ENCODE measurements at places on chromosomes 12 and 14.

DNA sequence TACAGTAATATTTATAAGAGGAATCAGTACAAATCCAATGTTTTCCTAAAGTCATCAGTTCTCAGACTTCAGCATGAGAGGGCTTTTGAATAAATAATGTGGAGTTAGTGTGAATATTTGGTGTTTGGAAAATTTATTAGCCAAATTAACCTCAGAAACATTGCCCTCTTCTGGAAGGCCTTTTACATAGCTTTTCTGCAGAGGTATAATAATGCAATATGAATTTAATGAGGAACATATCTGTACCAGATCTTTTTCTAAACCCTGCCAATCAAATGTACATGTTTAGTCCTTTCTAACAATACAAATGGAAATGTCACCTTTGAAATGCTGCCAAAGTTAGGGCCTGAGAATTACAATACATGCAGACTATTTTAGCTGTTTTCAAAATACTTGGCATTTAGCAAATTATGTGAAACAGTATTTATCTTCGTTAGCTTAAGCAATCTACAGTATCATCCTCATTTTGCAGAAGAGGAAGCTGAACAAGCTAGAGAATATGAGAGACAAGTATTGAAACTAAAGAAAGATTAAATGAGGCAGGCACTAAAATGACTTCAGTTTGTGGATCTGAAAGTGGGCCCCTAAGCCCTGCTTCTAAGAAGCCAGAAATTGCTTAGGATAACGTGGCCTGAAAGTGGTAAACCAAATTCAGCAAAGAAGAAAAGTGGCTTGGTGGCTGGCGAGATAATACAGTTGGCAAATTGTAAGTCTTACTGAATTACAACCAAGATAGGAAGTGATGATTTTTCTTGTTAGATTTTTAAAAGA is 60.4 kb upstream of the MANSC4 start:
- no peak for DNase-seq

GRCh38 chr14:69151458-69152180 is 1.3 kb downstream of the DCAF5 start:
- DNase-seq = peak; percentile 41

DNA sequence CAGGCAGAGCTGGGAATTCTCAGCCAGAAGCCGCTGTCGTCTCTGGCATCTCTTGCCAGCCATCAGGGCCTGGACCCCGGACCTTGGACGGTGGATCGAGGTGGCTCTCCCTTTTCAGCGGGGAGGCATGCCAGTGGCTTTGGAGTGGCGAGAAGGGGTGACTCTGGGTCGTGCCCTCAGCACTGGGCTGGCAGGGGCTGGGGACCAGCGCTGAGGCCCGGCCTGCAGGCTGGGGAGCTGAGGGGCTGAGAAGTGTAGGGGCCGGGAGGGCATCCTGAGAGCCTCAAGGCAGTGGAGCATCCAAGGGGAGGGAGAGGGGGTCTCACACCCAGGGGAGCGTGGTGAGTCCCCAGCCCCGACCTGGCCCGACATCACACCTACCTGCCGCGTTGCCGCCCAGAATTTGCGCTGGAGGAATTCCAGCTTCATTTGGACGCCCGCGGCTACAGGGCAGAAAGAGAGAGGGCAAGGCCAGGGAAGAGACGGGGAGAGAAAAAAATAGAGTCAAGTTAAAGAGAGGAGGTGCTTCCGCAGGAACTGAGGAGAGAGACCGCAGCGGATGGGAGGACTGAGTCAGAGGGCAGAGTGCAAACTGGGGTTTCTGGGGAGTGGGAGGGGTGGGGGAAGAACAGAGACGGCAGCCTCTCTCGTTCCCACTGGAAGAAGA is 9.0 kb upstream of the LRTM2 start:
- DNase-seq = no peak

DNA sequence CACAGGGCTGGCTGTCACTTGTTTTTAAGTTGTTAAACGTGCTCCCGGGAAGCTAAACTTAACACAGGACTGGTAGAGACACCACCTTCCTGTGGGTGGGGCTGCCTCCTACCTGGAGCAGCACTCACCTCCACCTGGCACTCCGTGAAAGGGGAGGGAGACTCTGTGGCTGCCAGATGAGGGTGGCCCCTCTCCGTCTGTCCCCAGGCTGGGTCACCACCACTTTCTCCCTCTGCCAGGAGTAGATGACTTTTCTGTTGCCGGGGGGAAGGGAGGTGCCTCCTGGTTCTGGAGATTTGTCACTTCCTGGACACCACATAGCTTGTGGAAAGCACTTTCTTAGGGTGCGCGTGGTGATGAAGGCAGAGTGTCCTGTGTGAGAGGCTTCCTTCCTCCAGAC is 81.3 kb downstream of the WDR20 start:
- no peak for DNase-seq

- DNase-seq = no peak
These were observed 179.0 kb downstream of the RIMBP2 start for GRCh38 chr12:130537051-130537450.

- no peak for DNase-seq
These were observed 13.0 kb upstream of the NUDT14 start for GRCh38 chr14:105193916-105194782.

DNA sequence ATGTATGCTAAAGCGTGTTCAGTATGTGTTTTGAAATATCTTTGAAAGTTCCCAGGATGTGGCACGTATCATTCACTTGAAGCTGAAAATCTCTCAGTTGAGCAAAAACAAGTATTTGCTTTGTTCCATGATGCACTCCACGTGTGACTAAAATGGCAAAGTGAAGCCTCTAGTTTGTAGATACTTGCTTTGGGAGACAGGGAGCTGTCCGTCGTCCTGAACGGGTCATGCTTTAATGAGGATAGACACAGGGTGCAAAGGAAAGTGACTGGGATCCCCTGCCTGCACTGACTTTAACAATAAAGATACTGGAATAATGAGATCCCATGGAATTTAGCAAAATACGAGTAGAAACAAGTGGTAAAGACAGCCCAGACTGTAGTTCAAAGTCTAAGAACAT is 991.4 kb downstream of the NRXN3 start:
- no peak for DNase-seq

DNA sequence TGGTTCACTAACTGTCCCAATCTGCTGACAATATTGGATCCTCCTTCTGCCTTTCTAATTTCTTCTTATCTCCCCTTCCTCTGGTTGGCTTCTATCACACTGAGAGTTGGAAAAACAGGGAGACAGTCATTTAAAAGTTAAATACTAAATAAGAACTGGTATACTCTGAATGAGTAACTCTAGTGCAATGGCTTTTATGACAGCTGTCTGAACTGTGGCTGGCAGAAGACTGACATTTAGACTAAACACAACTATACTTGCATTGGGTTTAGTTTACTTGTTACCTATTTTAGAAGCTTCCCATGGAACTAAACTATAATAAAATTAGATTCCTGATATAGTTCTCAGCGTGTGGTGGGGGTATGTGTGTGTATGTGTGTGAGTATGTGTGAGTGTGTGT is 7.9 kb upstream of the MAGOHB start:
- no peak for DNase-seq

DNA sequence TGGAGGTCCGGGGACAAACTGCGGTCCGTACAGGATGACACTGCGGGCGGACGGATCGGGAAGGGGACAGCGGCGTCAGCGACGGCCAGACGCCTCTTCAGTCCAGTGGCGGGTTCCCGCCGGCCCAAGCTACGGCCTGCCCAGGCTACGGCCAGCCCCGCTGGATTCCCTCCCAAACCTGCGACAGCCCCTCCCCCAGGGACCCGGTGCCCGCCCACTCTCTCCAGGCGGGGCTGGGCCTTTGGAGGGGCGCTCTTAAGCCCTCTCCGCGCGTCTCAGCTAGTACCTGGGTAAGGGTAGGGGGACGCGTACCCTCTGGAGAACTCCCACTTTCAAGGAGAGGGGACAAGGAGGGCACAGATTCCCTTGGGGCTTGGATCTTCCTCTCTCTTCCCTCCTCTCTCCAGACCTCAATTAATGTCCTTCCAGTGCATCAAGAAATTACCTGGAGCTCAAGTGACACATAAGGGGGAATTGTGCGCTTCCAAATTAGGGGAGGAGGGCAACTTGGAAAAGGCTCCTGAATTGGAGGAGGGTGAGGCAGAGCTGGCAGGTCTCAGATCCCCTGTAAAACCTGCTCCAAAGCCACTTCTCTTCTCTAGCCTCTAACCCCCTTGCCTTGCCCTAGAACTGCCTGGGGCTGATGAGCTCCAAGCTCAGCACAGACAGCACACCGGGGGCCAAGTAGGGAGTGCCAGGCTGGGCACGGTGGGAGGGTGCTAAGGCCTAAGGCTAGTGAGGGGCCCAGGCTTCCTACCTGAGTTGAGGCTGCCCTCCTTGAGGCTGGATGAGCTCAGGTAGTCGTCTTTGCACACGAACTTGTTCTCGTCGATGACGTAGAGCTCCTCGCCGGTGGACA is 3.1 kb downstream of the LHX5 start:
- DNase-seq = no peak

- no peak for DNase-seq
These were observed 7.2 kb downstream of the NFYB start for GRCh38 chr12:104130760-104131159.

DNA sequence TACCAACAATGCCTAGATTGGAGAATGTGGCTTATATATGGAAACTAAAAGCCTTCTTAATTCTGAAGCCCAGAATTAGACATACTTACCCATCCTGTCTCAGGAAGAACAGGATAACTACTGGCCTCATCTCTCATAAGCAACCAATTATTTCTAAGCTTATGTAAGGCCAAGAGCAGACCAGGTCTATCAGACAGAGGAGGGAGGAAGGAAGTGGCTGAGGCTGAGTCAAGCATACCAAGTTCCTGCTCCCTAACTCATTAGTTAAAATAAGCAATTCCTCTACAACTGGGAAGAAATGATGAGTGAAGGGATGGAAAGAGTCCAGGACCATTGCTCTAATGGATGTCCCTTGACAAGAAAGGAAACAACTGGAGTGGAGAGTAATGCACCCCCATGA is 27.0 kb upstream of the INSM2 start:
- no peak for DNase-seq

- no peak for DNase-seq
These were observed 9.7 kb upstream of the CRY1 start for GRCh38 chr12:107103097-107103496.

DNA sequence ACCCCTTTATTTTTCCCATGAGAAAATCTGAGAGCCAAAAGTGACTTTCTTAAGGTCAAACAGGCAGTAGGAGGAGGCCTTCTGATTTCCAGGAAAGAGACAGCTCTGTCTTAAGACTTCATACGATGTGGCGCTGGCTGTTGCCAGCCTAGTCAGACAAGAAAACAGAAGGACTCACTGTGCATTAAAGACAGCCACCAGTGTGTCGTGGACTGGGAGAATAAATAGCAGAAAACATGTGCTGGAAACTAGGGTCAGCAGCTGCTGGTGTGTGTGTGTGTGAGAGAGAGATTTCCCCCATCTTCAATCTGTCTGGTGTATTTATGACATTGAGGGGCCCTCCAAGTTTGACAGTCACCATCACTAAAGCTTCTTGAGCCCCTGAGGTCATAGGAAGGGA is 708.6 kb upstream of the TMEM132C start:
- no peak for DNase-seq

GRCh38 chr12:70919597-70920035 is 922 bp downstream of the PTPRR start:
- DNase-seq = no peak

DNA sequence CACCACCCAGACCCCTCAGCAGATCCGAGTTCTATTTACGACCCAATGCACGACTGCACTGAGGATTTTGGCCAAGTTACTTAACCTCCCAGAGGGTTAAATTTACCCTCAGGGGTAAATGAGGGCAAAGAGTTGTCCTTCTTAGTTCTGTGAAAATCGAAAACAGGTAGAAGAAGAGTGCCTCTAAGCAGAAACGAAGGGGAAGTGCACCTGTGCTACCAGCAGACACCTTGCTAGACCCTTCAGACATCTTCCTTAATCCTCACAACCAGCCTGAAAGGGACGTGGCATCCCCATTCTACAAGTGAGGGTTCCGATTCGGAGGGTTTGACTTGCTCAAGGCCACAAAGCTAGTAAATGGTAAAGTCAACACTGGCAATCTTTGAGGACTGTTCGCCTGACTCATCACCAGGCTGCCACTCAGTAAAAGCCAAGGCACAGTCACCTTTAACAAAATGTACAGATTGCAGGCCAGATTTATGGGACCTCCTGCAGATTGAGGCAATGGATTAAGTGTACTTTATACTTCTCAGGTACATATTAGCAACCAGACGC is 1.6 kb downstream of the GSG1 start:
- no peak for DNase-seq

DNA sequence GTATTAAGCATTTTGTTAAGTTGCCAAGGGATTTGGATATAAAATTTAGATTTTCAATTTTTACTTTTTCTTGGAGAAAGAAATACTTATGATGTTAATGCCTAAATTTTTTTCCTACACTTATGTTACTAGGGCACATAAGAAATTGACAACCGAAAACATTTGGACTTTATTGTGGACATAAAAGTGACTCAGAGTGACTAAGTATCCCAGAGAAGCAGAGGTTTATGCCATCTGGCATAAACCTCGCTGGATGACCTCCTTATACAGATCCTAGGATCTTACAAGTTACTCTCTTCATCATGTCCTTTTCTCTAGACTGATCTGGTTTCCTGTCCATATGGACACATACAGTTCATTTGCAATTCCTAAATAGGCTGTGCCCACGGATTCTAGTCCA is 89.8 kb downstream of the RERG start:
- no peak for DNase-seq

DNA sequence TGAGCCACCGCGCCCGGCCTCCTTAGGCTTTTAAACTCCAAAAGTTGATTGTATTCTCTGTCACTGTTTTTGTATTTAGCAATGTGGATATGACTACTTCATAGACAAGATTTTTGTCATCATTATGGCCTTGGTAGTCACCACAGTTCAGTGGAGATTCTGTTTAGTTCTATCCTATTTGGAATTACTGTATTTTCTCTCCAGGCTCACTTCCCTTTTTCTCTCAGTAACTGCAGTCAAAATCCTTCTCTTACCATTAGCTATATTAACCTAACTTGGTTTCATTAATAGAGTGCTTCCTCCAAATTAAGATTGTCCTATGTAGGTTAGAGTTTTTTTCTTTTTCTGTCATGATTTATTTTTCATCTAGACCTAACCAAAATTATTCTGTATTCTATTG is 283.9 kb downstream of the TMTC2 start:
- no peak for DNase-seq

GRCh38 chr12:120801146-120801545 is 75.5 kb downstream of the ACADS start:
- no peak for DNase-seq

GRCh38 chr12:47207340-47207717 is 127.6 kb upstream of the AMIGO2 start:
- DNase-seq = no peak

- DNase-seq = no peak
These were observed 3.1 kb upstream of the SSH1 start for GRCh38 chr12:108860443-108860842.

GRCh38 chr12:81284137-81284536 is 206.3 kb downstream of the ACSS3 start:
- DNase-seq = no peak

DNA sequence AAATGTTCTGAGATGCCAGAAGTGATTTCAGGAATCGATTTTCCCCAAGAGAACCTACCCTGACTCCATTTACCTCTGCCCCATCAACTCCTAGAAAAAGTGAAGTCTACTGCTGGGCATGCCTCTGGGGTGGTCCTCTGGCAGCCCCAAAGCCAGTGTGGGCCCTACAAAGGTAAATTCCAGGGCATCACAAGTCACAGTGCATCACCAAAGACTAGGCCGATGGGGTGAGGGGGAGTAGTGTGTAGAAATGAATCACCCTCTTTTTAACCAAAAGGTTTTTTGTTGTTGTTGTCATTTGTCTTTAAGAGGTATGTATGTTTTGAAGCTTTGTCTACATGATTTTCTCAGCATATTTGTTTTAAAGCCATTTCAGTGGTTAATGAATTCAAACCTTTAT is 46.4 kb upstream of the RTRAF start:
- DNase-seq = no peak

GRCh38 chr14:57182760-57183503 is 85.8 kb downstream of the EXOC5 start:
- no peak for DNase-seq
